ENCODE measurements at places on chromosomes 6 and 20.

GRCh38 chr20:46984405-46984804 lies 89.8 kb downstream of the EYA2 start:
- DNase-seq, result no peak

DNA sequence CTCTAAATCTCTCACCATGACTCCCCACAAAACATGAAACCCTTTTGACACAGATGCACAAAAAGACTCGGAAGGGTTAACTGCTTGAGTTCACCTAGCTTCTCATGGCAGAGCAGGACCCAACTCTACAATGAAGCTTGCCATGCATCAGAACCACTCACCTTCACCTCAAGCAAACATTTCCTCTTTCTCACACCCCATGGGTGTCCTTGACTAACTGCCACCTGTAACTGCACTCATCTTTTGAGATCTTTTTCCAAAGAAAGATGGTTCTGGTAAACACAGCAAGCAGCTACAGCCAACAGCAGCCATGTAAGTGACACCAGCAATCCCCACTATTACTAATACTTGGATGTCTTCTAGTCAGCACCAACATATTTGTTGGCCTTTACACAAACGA lies 76.5 kb downstream of the EFHC1 start:
- no peak for DNase-seq

- DNase-seq, result no peak
These were observed at the start of gene SDCBP2 for GRCh38 chr20:1328680-1329330. SDCBP2 (minus strand) TSS chr20:1329139; CDS start chr20:1320416, 8,723 bp downstream.

DNA sequence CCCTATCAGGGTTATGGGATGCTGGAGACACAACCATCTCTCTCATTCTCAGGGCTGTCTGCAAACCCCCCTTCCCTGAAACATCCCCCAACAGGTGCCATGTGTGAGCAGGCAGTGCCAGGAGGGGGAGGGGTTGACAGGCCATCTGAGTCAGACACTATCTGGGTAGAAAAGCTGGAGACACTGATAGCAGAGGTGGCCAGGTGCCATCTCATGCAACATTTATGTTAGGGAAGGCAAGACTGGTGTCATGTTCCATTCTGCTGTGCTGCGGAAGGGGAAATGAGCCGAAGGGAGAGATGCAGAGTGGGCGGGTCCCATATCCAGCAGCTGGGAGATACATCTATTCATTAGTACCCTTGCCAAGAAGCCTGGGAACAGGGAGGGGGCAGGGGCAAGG lies 3.5 kb downstream of the LHFPL5 start:
- peak; percentile 79 for DNase-seq

DNA sequence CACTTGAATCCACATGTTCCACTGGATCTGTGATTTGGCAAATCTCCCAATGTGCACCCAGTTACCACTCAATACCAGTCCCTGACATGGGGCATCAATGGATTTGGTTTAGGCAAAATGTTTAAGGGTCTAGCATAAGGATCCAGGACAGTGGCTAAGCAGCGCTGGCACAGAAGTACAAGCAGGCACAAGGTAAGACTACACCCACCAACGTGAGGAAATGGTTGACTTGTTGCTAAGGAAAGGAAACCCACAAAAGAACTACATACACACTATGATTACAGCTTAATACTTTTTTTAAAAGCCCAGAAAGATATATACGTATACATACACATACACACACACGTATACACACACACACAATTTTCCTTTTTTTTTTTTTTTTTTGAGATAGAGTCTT lies 79.0 kb downstream of the DNAAF9 start:
- no peak for DNase-seq

DNA sequence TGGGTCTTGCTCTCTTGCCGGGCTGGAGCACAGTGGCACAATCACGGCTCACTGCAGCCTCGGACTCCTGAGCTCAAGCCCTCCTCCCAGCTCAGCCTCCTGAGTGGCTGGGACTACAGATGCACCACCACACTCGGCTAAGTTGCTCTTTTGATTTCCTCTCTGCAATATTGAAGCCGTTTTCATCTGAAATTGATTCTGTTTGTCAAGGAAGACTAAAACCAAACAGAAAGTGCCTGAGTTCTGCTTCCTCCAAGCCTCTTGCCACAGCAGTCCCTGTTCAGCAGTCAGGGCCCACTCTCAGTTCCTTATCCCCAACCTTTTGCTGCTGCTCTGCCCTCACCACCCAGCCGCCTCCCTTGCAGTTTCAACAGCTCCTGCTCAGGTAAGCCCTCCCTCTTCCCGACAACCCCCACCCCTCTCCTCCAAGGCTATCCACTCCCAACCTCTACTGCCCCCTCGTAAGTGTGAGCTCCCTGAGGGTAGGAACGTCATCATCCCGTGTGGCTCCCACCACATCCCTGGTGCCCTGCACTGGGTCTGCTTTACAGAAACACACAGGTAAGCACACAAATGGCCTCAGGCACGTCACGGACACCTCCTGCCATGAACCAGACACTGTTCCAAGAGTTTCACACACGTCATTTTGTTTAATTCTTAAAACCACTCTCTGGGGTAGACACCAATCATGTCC lies 70.7 kb upstream of the TAB2 start:
- DNase-seq, result no peak

- DNase-seq, result no peak
These were observed 24.0 kb upstream of the PHACTR3 start for GRCh38 chr20:59580146-59580946.

GRCh38 chr20:8073024-8073832 lies 53.7 kb upstream of the TMX4 start:
- DNase-seq, result no peak

GRCh38 chr6:158743033-158743651 lies 76.0 kb downstream of the EZR start:
- no peak for DNase-seq

DNA sequence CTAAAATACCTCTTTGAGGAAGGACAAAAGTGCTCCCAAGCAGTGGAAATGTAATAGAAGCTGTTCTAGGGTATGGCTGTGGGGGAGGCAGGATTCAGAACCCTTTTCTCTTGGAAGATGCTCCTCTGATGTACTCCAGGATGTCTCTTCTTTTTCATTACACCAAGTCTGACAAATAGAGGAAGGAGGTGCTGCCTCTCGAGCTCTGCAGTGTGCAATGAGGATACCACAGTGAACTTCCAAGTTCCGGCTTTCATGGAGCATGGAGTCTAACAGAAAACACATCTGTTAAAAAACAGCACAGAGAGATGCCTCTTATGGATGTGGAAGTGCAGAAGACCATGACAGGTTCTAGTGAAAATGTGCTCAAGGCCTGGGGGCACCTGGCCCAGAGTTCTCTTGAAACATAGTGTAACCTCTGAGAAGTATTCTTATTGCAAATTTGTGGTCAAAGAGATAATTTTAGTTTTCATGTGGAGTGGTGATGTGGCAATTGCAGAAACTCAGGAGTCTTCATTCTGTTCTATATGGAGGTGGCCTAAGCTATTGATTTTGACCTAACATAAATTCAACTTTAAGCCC lies 362.0 kb upstream of the CITED2 start:
- no peak for DNase-seq

GRCh38 chr6:43622541-43622940 lies 6.5 kb downstream of the GTPBP2 start:
- DNase-seq, result no peak

GRCh38 chr6:14804785-14805210 lies 441.1 kb upstream of the JARID2 start:
- DNase-seq, result peak; percentile 6

DNA sequence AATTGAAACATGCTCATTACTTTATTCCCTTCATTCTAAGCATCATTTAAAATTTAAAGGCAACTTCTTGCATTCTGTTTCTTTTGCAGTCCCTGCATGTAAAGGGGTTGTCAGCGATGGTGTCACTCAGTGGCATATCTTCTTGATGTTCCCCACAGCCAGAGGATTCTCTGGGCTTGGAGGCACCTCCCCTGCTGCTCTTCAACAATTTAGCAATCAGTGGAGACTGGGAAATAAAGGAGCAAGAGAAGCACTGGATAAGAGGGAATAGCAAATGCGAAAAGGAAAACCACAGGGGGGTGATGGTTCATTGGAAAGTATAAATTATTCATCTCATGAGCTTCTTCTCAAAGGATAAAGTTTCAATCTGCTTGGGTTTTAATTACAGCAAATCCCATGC lies 30.7 kb upstream of the MC3R start:
- no peak for DNase-seq

GRCh38 chr6:6243846-6244245 lies 76.6 kb downstream of the F13A1 start:
- DNase-seq, result no peak

DNA sequence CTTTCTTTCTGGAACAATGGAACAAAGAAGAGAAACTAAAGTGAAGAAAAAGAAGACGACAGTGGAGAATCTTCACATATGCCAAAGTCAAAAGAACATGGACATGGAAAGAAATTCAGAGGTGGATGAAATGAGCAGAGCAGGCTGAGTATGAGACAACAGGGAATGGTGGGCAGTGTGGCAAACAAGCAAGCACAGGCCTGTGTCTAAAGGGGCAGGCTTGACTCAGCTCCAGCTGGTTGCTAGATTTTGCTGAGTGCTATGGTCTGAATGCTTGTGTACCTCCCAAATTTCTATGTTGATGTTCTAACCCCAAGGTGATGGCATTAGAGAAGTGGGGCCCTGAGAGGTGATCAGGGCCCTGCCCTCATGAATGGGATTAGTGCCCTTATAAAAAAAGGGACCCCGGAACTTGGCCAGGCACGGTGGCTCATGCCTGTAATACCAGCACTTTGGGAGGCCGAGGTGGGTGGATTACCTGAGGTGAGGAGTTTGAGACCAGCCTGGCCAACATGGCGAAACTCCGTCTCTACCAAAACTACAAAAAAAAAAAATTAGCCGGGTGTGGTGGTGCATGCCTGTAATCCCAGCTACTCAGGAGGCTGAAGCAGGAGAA lies 49.6 kb downstream of the ZMYND8 start:
- DNase-seq, result no peak

- DNase-seq, result no peak
These were observed 12.2 kb downstream of the LIN28B start for GRCh38 chr6:104969108-104969507.

DNA sequence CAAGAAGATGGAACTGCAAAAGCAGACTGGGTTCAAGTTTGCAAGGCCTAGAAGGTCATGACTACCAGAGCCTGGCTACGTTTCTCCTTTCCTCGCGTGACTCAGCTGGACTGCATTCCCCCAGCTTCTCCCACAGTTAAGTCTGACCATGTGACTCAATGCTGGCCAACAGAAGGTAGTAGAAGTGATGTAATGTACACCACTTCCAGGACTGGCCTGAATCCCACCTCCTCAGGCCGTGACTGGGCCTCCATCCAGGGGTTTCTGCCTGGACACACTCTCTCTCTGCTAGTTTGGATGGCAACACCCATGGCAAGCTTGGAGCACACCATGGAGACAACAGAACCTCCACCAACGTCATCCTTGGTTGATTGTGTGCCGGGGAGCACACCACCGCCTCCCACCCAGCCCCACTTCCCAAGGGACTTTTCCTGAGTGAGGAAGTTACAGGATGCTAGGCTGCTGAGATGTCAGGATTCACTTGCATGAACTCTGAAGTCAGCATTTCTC lies 112.0 kb upstream of the CDYL start:
- no peak for DNase-seq

DNA sequence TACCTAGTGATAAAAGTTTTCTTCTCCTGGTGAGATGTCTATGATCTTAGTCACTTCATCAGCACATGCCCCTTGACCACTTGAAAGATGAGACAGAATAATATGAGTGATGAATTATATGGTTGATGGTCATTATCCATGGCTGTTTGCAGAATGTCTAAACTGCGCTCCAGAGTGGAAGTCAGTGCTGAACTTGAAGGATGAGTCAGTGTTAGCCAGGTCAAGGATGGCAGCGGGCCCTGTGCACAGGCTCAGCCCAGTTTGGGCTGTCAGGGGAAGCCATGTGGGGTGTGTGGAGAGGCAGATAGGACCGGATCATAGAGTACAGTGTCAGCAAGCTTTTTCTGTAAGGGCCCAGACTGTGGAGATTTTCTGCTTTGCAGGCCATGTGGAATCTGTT lies 67.2 kb upstream of the KIF25 start:
- DNase-seq, result no peak

- DNase-seq, result no peak
These were observed 838.0 kb downstream of the DHX35 start for GRCh38 chr20:39800111-39800510.
